ENCODE measurements at places on chromosomes 1 and 21.

DNA sequence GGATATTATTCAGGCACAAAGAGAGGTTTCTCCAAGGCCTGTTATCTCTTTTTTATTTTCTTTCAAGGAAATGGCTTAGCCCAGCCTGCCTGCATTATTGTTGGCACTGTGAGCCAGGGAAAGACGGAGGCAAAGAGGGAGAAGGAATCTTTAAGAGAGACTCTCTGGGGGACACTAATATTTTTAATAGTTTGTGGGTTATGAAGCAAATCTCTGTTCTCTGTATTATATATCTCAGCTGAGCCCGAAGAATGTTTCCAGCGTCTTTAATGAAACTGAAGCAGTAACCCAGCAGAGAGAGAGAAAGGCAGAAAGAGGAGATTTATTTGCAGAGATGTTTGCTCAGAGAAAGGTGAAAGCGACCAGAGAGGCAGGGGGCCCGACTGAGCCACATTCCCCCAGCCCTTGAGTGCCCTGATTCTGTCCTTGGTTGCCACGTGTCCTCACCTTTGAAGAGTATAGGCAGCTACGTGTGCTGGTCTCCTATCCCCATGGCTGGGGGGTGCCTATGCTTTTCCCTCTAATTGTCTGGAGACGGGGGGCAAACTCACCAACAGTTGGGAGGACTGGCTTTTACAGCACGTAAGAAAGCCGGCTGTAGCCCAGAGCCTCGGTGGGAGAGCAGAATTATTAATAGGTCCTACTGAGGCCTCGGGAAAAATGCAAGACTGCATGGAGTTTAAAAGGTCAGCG lies 166.4 kb downstream of the TRABD2B start:
- no peak for DNase-seq

DNA sequence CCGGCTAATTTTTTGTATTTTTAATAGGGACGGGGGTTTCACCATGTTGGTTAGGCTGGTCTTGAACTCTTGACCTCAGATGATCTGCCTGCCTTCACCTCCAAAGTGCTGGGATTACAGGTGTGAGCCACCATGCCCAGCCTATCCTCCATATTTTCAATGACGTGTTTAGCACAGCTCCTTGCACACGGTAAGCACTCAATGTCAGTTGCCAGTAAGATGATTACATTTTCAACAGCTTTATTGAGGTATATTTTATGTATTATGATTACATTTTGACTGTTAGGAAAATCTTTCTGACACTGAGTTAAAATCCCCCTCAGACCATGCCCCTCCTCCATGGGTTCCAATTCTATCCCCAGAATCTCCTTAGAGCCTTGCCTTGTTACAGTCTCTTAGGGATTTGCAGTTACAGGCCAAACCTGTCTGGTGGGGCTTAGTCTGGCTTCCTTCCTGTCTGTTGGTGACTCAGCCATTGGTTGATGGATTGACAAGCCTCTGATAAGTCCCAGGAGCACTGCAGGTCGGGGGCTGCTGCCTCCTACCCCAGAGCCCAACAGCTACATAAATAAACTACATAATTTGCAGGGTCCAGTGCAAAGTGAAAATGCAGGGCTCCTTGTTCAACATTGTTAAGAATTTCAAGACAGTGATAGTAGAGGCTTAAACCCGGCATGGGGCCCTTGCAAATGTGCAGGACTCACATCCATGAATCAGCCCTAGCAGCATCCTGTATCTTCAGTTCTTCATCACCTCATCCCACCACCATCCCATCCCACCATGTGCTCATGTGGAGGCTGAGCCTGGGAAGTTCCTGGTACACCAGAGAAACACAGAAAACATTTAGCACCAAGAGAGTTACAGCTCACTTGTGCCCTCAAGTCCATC lies 23.4 kb downstream of the COA7 start:
- no peak for DNase-seq

DNA sequence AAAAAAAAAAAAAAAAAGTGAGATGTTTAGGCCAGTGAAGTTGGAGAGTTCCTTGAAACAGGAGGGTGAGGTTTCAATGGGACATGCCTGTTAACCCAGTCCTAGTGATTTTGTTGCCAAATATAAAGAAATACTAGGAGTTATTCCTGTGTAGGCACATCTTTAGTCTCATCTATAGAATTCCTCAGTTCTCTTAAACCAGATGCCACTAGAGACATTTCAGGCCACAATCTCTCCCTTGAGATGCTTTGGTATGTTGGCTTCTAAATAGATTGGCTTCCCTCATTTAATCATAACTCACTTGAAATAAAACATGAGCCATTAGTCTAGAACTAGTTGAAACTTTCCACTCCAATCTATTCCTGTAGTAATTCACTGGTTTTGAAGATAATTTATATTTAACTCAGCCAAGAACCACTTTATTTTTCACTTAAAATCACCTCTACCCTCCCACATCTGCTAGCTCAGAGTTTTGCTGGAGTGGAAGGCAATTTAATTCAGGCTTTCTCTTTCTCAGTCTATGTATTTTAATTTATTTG lies 29.8 kb downstream of the GPR137B start:
- no peak for DNase-seq

DNA sequence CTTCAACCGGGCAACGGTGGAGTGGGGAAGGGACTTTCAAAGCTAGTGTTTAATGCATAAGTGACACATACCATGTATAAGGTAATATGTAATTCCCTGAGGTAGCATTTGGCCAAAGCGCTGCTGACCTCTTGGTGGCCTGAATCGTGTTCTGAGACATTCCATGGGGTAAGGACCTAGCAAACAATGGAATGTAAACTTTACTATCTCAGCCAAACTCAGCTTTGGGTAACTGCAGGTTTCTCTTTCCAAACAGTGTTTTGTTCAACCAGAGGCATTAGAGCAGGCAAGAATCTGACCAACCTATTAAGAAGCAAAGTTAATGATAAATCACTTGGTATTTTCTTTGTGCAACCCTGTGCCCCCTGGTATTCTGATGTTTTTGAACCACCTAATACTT lies 22.0 kb downstream of the TGFB2 start:
- no peak for DNase-seq

- DNase-seq = peak; percentile 53
Measured at GRCh38 chr1:156583821-156584622, 4.5 kb downstream of the TTC24 start.

GRCh38 chr1:26160527-26161414 lies 1.9 kb downstream of the FAM110D start:
- DNase-seq = no peak

GRCh38 chr1:52546852-52547251 lies 6.0 kb downstream of the TUT4 start:
- no peak for DNase-seq

DNA sequence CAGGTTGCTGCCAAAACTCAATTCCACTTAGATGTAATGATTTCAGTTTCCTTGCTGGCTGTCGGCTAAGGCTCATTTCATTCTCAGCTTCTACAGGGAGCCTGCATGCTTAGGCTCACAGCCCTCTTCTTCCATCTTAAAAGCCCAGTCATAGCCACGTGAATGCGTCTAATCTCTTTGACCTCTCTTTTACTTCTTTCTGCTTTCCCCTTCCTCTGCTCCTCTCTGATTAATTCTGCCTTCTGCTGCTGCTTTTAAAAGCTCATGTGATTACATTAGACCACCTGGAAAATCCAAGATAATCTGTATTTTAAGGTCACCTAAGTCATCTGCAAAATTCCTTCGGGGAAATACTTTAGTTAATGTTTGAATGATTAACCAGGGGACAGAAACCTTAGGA lies 812.8 kb upstream of the BRINP3 start:
- DNase-seq = no peak

- no peak for DNase-seq
Measured at GRCh38 chr1:96048572-96049212, 672.9 kb upstream of the PTBP2 start.

DNA sequence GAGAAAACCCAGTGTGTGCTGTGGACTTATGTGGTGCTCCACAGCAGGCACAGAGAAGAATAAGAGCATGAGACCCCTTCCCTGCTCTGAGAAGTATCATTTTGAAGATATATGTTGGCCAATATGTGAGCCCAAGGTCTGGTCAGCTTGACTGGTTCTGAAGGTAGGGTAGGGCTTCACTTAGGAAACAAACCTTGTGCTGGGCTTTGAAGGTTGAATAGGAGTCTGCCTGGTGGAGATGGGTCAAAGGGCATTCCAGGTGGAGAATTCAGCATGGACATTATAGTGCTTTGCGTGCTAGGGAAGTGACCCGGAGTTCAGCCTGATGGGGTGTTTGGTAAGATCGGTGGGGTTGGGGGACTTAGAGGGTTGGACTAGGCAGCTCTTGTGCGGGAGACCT lies 99.1 kb downstream of the EPHB2 start:
- DNase-seq = no peak

DNA sequence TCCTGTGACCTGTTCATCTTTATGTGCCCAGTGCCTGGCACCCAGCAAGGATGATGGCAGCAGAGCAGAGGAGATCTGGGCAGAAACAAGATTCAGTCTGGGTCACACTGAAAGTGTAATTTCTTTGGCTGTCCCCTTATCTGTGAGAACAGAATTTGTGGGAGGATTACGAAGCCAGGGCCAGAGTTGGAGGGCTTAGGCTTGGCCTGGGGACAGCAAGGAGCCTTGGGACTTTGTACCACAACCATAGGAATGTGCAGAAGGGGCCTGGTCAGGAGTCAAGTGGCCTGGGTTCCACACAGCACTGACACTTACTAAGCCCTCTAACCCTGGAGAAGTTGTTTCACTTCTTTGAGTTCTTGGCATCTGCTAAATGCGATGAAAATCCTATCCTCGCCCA lies 12.8 kb downstream of the PMVK start:
- DNase-seq = no peak

DNA sequence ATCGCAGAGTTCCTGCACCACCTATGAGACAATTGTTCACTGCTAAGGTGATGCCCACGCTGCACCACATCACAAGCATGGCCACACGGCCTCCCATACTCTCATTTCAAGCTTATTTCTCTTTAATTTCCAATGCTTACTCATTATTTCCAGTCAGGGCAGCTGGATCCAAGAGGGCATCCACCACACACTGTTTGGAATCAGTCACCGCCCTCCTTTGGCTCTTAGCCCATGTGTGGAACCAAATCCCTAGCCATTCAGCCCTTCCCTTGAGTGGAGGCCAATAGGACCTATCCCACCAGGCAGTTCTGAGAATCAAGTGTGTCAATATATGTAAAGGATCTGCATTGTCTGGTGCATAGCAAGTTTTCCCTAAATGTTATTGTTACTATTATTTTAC lies 26.3 kb upstream of the PALMD start:
- no peak for DNase-seq

DNA sequence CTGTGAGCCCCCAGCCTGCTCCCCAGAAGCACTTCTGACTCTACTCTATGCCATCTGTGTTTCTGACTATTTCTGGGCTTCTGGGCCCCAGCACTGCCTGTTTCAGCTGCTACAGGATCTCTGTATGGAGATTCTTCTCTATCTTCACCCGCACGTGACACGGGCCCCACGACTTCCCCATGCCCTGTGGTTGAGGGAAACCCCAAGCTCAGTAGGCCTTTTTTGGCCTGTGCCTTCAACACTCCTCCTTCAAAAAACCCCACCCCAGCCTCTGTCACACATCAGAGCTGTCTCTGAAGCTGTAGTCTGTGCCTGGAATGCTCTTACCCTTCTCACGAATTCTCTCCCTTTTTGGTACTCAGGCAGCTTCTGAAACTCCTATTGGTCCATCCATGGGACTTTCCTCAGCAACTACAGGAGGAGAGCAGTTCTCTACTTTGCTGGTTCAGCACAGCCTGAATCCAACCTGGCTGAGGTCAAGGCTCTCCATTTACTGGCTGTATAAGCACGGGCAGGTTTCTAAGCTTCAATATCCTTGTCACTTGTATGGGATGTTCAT lies 2.0 kb upstream of the NID1 start:
- no peak for DNase-seq

GRCh38 chr1:239952348-239953308 lies 139.1 kb upstream of the FMN2 start:
- no peak for DNase-seq

- DNase-seq = no peak
Measured at GRCh38 chr1:181319907-181320306, 163.4 kb upstream of the CACNA1E start.

DNA sequence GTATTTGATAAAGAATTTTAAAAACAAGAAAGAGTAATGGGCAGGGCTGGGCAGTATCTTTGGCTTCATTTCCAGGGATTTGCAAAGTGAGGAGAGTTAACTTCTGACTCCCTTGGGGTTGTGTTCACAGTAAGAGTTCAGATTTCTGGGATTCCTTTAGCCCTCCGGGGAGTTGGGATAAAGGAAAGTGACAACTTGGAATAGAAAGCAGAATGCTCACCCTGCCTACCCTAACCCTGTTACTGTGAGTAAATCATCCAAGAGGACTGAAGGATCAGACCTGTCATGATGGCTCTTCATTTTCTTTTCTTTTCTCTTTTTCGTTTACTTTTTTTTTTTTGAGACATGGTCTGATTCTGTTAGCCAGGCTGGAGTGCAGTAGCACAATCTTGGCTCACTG lies 76.1 kb downstream of the CACHD1 start:
- no peak for DNase-seq

DNA sequence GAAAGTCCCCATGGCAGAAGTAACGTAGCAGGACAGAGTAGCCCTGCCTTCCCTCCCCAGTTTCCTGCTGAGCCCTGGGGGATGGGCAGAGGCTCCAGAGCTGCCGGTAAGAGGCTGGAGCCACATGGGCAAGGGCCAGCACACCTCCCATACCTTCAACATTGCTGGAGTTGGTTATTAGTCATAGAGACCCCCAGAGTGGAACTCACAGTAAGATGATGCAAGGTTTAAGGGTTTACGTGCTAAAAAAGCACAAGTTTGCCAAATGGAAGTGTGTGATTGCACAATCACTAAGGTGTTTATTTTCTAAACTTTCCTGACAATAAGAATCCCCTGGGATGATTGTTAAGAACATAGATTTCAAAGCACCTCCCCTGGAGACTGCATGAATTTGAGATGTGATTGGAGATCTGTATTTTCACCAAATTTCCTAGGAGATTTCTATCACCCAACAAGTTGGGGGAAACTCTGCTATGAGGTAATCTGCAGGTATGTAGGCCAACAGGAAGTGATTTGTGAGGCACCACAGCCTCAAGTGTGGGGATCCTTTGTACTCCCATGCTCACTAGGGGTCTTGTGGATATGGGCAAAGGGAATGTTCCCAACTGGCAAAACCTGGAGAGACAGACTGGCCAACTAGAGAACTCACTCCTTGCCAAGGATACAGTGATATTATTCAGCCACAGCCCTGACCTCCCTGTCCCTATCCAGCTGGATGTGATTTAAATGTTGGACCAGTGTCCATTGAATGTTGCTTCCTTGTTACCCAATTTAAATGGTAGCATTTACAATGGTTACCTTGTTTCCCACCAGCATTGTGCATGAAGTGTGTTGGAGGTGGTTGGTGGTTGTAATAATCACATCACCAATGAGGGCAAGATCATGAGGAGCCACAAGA lies 37.1 kb upstream of the CSF1 start:
- no peak for DNase-seq

DNA sequence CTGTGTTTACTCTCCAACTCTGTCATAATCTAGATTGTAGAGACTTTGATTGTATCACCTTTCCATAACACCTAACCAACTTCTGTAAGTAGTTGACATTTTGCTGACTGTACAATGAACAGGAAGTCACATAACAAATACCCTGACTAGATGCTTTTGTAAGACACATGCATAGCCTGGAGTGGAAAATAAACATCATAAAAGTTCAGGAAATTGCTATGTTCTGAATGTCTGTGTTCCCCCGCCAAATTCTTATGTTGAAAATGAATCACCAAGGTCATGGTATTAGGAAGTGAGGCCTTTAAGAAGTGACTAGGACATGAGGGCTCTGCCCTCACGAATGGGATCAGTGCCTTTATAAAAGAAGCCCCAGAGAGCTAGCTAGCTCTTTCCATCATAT lies 40.4 kb upstream of the ZSWIM5 start:
- no peak for DNase-seq
